ENCODE measurements at places on chromosomes 1 and 21.
A peak's percentile ranks its signal among the peaks of the same experiment; 100 is the strongest.

- H3K27me3 ChIP-seq, result no peaks in the 10 kb centered on the region
- H3K4me1 ChIP-seq, result no peaks in the 10 kb centered on the region
- no peak overlapping the region for H3K4me3 ChIP-seq
- no peak overlapping the region for H3K27ac ChIP-seq
- H3K36me3 ChIP-seq, result no peaks in the 10 kb centered on the region
Observed at GRCh38 chr1:24888061-24888970, 41.8 kb downstream of the RUNX3 start.

DNA sequence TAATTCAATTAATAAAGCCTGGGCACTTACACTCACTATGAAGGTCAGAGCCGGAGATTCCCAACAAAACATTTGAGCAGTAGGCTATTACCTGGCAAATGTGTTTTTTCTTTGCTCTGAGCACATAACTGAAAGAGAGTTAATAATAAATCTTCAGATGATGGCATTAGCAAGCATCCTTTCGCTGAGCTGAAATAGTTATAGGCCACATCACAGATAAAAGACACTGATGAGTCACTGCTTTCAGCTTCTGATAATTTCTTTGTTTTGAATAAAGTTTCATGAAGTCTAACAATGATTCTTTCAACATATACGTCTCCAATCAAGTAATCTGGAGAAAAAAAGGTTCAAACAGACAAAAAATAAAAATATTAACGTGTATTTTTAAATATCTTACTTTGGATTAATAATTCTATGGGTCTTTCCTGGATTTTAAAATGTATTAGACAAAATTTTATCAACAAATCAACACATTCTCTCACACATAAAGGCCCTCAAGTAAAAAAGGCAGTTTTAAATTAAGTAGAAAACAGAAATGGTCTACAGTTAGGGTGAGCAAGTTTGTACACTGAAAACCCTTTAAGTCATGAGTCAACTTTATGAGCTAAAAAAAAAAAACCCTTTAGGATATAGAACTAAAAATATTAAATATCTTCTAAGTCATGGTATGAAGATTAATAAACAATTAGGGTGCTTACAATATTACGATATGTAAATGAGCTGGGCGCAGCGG is 33.1 kb downstream of the LTN1 start:
- no peaks in the 10 kb centered on the region for H3K27me3 ChIP-seq
- H3K4me1 ChIP-seq, result no peaks in the 10 kb centered on the region
- no peak overlapping the region for H3K4me3 ChIP-seq

DNA sequence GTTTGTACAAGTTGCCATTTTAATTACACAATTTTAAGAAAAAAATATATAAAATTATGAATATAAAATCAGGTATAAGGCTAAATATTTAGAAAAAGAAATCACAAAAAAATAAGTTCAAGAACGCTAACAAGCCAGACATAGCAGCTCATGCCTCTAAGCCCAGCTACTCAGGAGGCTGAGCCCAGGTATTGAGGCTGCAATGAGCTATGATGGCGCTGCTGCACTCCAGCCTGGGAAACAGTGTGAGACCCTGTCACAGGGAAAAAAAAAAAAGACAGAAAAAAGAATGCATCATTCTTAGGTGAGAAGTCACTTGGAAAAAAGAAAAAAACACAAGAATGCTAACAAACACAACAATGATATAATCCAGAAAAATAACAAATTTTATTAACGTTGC is 112.3 kb upstream of the PRDX6 start:
- H3K27ac ChIP-seq, result no peak overlapping the region
- H3K36me3 ChIP-seq, result no peaks in the 10 kb centered on the region
- DNase-seq, result no peak

- H3K27me3 ChIP-seq, result no peaks in the 10 kb centered on the region
- DNase-seq, result no peak
- no peaks in the 10 kb centered on the region for H3K36me3 ChIP-seq
Observed at GRCh38 chr1:211215577-211215976, 43.6 kb upstream of the RCOR3 start.

DNA sequence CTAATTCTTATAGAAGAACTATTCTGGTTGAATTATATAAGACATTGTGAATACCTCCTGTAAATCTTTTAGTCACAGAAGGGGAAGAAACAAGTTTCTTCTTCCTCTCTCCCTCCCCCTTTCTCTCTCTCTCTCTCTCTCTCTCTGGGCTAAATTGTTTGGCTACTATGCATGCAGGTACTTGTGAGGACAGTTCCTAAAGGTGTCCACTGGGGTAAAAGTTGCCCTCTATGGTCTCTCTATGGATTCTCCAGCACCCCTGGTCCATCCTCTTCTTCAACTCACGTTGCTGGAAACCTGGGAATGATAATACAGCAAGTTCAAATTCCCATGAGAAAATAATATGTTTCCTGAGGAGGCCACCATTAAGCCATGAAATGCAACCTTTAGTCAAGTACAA is 5.8 kb downstream of the OR6K3 start:
- H3K36me3 ChIP-seq, result no peaks in the 10 kb centered on the region
- H3K27ac ChIP-seq, result no peak overlapping the region
- DNase-seq, result no peak
- H3K27me3 ChIP-seq, result no peaks in the 10 kb centered on the region
- H3K4me3 ChIP-seq, result no peak overlapping the region
- no peaks in the 10 kb centered on the region for H3K4me1 ChIP-seq

GRCh38 chr1:234925440-234926263 is 203.0 kb downstream of the TOMM20 start:
- H3K36me3 ChIP-seq, result no peaks in the 10 kb centered on the region
- no peak overlapping the region for H3K4me3 ChIP-seq
- H3K4me1 ChIP-seq, result peaks cover 43% of the 10 kb centered on the region
- no peak for DNase-seq

DNA sequence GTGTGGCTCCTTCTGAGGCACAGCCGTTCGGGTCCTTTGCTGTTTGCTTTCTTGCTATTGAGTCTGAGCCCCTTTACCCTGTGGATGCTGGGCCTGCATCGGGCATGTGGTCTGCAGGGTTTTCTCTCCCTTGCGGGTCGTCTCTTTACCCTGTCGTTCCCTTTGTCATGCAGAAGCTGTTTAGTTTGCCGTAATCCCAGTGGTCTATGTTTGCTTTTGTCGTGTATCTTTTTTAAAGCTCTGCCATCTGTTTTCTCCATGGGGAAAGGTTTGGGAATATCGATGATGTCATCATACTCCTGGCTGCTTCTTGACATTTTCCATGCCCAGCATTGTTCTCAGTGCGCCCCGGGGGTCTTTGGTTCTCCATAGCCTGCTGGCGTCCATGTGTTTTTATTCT is 68.2 kb downstream of the AGPAT3 start:
- peaks cover 28% of the 10 kb centered on the region for H3K36me3 ChIP-seq
- peaks cover 17% of the 10 kb centered on the region for H3K4me1 ChIP-seq
- DNase-seq, result no peak
- H3K27me3 ChIP-seq, result no peaks in the 10 kb centered on the region
- no peak overlapping the region for H3K4me3 ChIP-seq

- DNase-seq, result no peak
- H3K27ac ChIP-seq, result no peak overlapping the region
- H3K27me3 ChIP-seq, result no peaks in the 10 kb centered on the region
- no peak overlapping the region for H3K4me3 ChIP-seq
- no peaks in the 10 kb centered on the region for H3K36me3 ChIP-seq
Observed at GRCh38 chr1:70641868-70642267, 230.8 kb downstream of the CTH start.

- H3K36me3 ChIP-seq, result peaks cover 32% of the 10 kb centered on the region
- DNase-seq, result peak; percentile 97
- peak overlapping the region; percentile 94 for H3K4me3 ChIP-seq
Observed at GRCh38 chr1:244862699-244863490, 1.4 kb downstream of the HNRNPU start.

- no peaks in the 10 kb centered on the region for H3K36me3 ChIP-seq
- no peaks in the 10 kb centered on the region for H3K27me3 ChIP-seq
- peak within 1 kb of the TSS; percentile 85 for H3K4me3 ChIP-seq
- peak; percentile 80 for DNase-seq
- H3K4me1 ChIP-seq, result peaks cover 19% of the 10 kb centered on the region
Observed at GRCh38 chr1:234478481-234479309, at the start of gene TARBP1. TSS of gene TARBP1 (minus strand) at chr1:234479179. CDS start at chr1:234479103, 76 bp downstream.

DNA sequence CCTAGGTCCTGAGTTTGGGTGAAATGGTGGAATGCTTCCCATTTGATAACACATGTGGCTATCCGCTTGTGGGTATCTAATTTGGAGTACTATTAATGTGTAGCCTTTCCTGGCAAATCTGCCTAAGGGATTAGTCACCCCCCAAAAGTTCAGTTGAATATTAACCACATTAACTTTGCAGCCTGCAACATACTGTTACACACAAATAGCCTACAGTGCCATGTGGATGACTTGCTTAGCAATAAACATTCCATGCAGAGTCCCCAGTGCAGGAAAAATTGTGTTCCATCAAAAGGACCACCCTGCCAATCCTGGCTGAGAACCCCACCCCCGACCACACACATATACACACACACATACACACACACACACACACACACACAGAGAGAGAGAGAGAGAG is 303.3 kb upstream of the ESRRG start:
- H3K27me3 ChIP-seq, result no peaks in the 10 kb centered on the region
- no peaks in the 10 kb centered on the region for H3K36me3 ChIP-seq
- no peak overlapping the region for H3K27ac ChIP-seq
- no peaks in the 10 kb centered on the region for H3K4me1 ChIP-seq
- H3K4me3 ChIP-seq, result no peak overlapping the region

DNA sequence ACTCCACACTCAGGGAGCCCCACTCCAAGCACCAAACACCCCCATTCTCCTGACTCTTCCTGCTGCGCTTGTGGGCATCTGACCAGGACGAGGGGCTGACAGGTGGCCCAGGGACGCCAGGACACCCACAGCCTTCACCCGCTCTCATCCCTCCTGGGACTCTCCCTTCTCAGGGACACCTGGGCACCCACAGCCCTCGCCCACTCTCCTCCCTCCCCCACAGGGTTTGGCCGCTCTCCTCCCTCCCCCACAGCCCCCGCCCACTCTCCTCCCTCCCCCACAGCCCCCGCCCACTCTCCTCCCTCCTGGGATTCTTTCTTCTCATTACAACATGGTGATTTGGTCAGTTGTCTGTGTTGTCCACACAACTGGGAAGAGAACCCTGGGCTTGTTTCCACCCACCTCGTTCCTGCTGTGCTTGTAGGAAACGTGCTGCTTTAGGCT is 43.4 kb downstream of the PRDM15 start:
- no peaks in the 10 kb centered on the region for H3K27me3 ChIP-seq
- no peak overlapping the region for H3K27ac ChIP-seq
- DNase-seq, result no peak
- H3K4me1 ChIP-seq, result no peaks in the 10 kb centered on the region
- peaks cover 59% of the 10 kb centered on the region for H3K36me3 ChIP-seq

DNA sequence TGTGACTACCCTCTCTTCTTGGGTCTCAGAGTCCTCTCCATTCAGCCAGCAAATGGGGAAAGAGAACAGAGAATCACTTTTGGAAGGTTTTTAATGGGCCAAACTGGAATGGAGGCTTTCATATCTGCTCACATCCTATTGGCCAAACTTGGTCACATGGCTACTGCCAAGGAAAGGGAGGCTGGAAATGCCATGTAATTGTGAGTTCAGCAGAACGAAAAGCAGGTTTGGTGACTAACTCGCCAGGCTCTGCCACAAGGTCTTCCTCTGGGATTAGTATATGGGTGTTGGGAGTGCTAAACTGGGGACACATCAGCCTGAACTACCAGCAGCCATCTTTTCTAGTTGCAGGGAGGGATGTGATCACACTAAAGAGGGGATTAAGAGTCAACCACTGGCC is 19.2 kb downstream of the RD3 start:
- H3K4me1 ChIP-seq, result peaks cover 21% of the 10 kb centered on the region
- DNase-seq, result no peak
- peaks cover 5% of the 10 kb centered on the region for H3K27me3 ChIP-seq
- H3K36me3 ChIP-seq, result no peaks in the 10 kb centered on the region
- H3K27ac ChIP-seq, result no peak overlapping the region

DNA sequence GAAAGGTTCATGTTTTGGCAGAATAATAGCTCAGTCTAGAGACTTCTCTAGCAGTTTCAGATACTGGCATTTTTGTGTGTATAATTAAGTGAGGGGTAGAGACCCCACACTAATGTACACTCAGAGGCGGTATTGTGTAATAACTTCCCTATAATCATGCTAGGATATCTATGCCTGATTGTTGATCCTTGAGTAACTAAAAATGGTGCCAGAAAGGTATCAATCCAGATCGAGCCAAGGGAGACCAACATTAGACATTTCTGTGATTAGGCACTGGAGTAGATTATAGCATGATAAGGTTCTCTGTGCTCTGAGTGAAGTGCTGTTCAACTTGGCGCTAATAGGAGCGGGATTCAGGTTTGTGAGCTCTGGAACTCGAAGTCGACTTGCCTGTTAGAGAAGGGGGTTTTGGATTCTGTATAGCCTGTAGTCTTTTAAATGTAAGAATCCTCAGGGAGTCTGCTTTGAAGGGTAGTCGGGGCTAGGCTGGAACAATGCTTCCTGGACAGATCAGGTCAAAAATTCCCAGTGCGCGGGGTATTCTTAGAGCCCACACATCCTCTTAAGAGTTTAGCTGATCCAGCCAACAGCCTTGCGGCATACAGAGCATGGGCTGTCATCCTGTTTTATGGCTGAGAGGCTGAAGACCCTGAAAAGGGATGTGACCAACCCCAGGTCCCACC is 24.2 kb downstream of the MAN1C1 start:
- no peaks in the 10 kb centered on the region for H3K27me3 ChIP-seq
- H3K4me1 ChIP-seq, result peaks cover 21% of the 10 kb centered on the region
- no peak overlapping the region for H3K27ac ChIP-seq
- H3K36me3 ChIP-seq, result no peaks in the 10 kb centered on the region
- H3K4me3 ChIP-seq, result no peak overlapping the region

- H3K27ac ChIP-seq, result no peak overlapping the region
- peaks cover 33% of the 10 kb centered on the region for H3K36me3 ChIP-seq
- no peak for DNase-seq
- no peaks in the 10 kb centered on the region for H3K27me3 ChIP-seq
- peaks cover 8% of the 10 kb centered on the region for H3K4me1 ChIP-seq
Observed at GRCh38 chr1:154575951-154576566, 8.5 kb downstream of the CHRNB2 start.

GRCh38 chr1:159817276-159818041 is 9.2 kb upstream of the SLAMF8 start:
- no peak for DNase-seq
- H3K4me1 ChIP-seq, result no peaks in the 10 kb centered on the region
- no peaks in the 10 kb centered on the region for H3K36me3 ChIP-seq
- H3K27me3 ChIP-seq, result no peaks in the 10 kb centered on the region
- H3K4me3 ChIP-seq, result no peak overlapping the region

GRCh38 chr1:43253876-43254275 is 15.9 kb upstream of the TMEM125 start:
- H3K36me3 ChIP-seq, result no peaks in the 10 kb centered on the region
- H3K27me3 ChIP-seq, result no peaks in the 10 kb centered on the region
- H3K27ac ChIP-seq, result no peak overlapping the region
- no peak overlapping the region for H3K4me3 ChIP-seq
- DNase-seq, result no peak

DNA sequence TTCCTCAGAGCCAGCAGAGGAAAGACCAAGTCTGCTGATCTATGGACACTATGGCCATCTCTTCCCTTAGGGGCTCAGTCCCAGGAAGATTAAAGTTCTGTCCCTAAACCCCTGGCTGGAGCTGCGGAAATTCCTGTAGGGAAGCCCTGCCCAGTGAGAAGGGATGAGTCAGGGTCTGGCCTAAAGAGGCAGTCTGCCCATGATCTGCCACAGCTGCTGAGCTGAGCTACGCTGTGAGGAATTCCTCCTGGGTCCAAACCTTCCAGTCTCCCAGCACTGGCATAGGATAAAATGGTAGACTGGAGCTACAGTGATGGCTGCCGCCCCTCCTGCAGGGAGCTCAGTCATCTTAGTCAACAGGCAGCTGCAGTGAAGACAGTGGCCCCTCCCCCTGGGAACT is 213.7 kb downstream of the BRINP2 start:
- H3K36me3 ChIP-seq, result no peaks in the 10 kb centered on the region
- no peak overlapping the region for H3K27ac ChIP-seq
- no peak for DNase-seq
- no peak overlapping the region for H3K4me3 ChIP-seq
- no peaks in the 10 kb centered on the region for H3K27me3 ChIP-seq

GRCh38 chr1:176539018-176539417 is 76.0 kb downstream of the PAPPA2 start:
- no peaks in the 10 kb centered on the region for H3K27me3 ChIP-seq

Data from lower lobe of right lung (tissue), 2 donors.